Globus pallidus (tissue), 1 donor: ENCODE measurements at places on chromosomes 2 and 18.

GRCh38 chr2:15747603-15748471 lies 156.2 kb downstream of the DDX1 start:
- DNase-seq = no peak

DNA sequence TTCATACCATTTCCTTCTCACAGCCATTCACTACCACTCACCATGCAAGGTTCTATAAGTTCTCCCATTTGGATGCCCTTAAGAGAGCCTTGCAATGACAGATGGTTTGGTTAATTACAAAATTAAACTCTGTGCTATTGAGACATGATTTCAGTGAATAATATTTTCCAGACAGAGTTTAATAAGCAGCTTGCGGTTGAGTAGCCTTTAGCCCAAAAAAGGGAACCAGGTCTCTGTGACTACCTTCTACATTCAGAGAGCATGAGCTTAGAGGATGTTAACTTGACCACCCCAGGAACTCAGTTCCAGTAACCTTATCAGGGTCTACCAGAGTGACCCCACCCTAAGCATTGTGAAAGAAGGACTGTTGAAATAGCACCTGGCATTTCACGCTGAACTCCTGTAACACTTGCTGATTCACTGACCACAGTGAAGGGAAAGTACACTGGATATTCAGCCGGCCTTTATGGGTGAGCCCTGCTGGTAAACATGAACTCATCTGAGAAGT lies 1173.1 kb upstream of the ZEB2 start:
- peak; percentile 2 for DNase-seq

- DNase-seq = no peak
Observed at GRCh38 chr2:48107326-48107925, 201.1 kb upstream of the FBXO11 start.

DNA sequence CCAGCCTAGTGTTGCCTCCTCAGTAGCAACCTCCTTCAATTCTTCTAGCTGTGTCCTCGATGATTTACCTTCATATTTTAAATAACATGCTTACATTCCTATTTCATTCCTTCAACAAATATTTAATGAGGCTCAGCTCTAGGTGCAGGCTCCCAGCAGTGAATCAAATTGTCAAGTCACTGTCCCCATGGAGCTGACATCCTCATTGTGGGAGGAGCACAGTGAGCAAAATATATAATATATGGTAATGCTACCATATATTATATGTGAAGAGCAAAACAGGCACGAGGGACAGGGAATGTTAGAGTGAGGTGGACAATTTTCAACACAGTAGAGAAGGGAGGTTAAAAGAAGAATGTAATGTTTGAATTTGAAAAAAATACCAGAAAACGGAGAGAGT lies 869.1 kb downstream of the SLC4A3 start:
- DNase-seq = no peak
